GM18507 (cell line): ENCODE measurements at places on chromosomes 13 and 19.

- DNase-seq, result no peak
Measured at GRCh38 chr13:102589301-102589822, 7.4 kb upstream of the TPP2 start.

- DNase-seq, result no peak
Measured at GRCh38 chr19:53768401-53768800, 55.7 kb downstream of the NLRP12 start.

DNA sequence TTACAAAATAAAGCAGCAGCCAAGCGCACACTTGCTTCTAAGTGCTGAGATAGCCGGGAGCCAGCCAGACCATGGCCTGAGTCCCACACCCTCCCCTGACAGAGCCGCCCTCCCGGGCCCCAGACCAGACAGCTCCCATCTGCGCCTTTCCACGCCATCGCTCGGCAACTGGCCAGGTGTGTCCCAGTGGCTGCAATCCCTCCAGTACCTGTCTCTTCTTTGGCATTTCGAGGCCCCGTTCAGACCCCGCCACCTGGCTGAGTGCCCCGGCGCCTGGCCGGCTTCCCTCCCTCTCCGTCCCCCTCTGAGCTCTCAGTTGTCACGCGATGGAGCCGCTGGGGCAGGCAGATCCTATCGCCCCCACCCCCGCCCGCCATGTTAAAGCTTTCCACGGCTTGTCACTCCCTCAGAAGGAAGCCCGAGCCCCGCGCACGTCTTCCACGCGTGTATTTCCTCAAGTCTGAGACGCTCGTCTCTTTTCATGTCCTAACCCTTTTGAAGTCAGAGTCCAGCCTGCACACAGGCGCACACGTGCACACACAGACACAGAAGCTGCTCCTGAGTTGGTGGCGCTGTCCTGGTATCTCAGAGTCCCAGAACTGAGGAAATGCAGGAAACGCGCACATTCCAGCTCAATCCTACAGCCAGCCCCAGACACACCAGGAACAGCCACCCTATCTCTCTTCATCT lies 7.9 kb downstream of the MLLT1 start:
- DNase-seq, result no peak

- no peak for DNase-seq
Measured at GRCh38 chr19:48928164-48929025, 5.1 kb upstream of the DHDH start.

GRCh38 chr13:99812625-99813024 lies 158.9 kb downstream of the ZIC5 start:
- DNase-seq, result no peak

- no peak for DNase-seq
Measured at GRCh38 chr19:6227936-6228325, 51.8 kb downstream of the MLLT1 start.

GRCh38 chr19:2575734-2576481 lies 100.0 kb downstream of the GADD45B start:
- no peak for DNase-seq

- no peak for DNase-seq
Measured at GRCh38 chr19:48654299-48655059, 8.5 kb upstream of the CA11 start.

- DNase-seq, result no peak
Measured at GRCh38 chr13:112869202-112870050, 99.6 kb upstream of the MCF2L start.

DNA sequence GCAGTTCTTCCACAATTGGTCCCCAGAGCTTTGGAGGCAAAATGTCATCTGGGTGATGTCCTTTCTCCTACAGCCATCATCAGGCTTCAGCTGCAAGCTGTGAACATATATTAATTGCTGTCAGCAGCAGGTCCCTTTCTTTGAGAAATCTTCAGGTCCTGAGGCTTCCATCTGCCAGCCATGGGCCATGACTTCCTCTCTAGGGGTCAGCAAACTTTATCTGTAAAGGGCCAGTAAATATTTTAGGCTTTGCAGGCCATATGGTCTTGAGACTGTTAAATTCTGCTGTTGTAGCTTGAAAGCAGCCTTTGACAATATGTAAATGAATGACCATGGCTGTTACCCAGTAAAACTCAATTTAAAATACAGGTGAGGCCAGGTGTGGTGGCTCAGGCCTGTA lies 27.1 kb downstream of the SERP2 start:
- DNase-seq, result no peak

- DNase-seq, result no peak
Measured at GRCh38 chr19:38024992-38025908, 118.2 kb downstream of the SIPA1L3 start.

- DNase-seq, result no peak
Measured at GRCh38 chr13:79912403-79912802, 428.5 kb downstream of the SPRY2 start.

- no peak for DNase-seq
Measured at GRCh38 chr19:15101479-15102082, 5.6 kb upstream of the SYDE1 start.

DNA sequence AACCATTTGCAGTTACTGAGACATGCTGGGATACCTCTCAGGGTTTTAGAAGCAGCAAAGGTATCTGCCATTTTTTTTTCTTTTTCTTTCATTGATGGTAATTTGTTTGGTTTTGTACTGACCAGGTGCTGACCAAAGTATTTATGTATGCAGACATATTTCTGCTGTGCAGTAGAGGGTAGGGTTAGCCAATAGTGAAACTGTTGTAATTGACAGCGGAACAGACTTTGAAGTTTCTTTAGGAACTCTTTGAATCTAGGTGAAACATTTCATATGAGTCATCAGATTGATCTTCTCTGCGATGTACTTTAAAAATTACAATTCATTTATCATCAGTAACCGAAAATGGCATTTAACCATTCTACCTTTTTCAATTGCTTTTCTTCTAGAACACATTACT lies 63.0 kb downstream of the ITGBL1 start:
- DNase-seq, result no peak

- no peak for DNase-seq
Measured at GRCh38 chr19:3694361-3695123, 5.7 kb downstream of the PIP5K1C start.

- DNase-seq, result no peak
Measured at GRCh38 chr13:80058626-80059025, 282.3 kb downstream of the SPRY2 start.

DNA sequence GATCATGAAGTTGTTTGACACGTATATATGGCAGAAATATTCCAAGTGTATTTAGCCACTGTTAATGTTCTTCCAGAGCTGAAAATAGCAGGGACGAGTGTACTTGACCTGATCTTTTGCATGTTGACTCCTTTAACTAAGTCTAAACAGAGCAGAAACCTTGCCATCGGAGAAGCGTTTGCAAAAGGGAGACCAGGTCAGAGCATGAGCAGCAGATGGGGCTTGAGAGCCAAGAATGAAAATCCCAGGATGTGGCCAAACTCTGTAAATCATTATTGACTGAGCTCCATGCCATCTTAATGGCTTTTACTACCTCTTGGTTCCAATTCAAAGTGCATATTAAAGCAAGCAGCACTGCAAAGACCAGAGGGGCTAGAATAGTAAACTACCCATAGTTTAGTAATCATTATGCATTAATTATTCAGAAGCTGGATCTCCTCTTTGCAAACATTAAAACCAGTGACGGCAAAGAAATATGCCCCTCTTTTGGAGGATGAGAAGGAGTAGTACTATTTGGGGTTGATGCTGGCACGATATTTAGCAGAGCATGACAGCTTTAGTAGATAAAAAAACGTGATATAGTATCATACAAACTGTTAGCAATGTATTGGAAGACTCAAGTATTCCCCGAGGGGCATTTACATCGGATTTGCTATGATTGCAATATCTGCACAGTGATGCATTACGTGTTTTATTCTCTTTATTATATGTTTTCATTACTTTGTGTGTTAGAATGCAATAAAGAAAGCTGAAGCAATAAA lies 55.7 kb downstream of the FAM216B start:
- DNase-seq, result no peak

DNA sequence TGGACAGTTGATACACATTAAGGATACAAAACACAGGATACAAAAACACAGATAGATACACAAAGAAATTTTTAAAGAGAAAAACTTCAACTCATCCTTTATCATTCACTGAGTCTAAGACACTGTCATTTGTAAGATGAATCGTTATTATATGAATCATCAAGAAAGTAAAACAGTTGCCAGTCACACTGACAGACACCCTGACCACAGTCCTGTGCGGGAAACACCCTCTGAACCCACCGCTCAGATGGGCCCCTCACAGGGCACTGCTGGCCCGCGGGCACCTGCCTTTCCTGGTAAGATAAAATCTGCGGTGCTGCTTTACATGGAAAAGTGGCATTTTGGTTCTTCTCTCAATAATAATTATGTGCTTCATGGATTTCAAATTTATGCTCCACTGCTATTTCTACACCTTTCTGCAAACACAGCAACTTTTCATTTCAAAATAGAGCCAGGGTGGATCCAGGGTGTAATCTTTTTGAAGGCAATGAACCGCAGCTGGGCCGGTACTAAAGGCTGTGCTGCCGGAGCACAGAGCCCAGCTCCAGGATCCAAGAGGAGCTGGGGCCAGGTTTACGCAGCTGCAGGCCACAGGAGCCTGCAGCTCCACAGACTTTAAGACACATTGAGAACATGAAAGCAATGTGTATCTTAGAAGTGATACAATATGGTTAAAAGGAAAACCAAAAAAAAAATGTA lies 76.8 kb downstream of the TUBGCP3 start:
- no peak for DNase-seq

- no peak for DNase-seq
Measured at GRCh38 chr13:113196970-113197737, 11.3 kb downstream of the PCID2 start.
